Mesothelial cell of epicardium (in vitro differentiated cells): ENCODE measurements at places on chromosomes 12 and 14. TPM values are rescaled to one million over a fixed set of nuclear protein-coding genes. Genes with fewer than 3 reads are reported as not detected.

FAM216A gene
- total RNA-seq = 9.9 to 11.6 TPM (median 10.3 TPM) in 3 replicates

DEPDC4 gene
- total RNA-seq = 3.6 to 6.5 TPM (median 4.2 TPM) in 3 replicates

KTN1 gene
- 148 to 157 TPM (median 153 TPM) in 3 replicates for total RNA-seq

KRT75 gene
- total RNA-seq = not detected in 3 replicates

PPP4R4 gene
- 0.29 to 0.64 TPM (median 0.54 TPM) in 3 replicates for total RNA-seq

CPNE6 gene
- total RNA-seq = not detected in 3 replicates

RNASE1 gene
- 13.1 to 14.8 TPM (median 13.3 TPM) in 3 replicates for total RNA-seq

SDR9C7 gene
- total RNA-seq = 0.20 to 0.40 TPM (median 0.29 TPM) in 3 replicates

CLEC14A gene
- 0.13 TPM in 1 of 3 replicates, not detected in the others for total RNA-seq
